ENCODE measurements at places on chromosomes 7 and 10.

- no peak for DNase-seq
Measured at GRCh38 chr10:73480158-73480557, 15.7 kb downstream of the PPP3CB start.

DNA sequence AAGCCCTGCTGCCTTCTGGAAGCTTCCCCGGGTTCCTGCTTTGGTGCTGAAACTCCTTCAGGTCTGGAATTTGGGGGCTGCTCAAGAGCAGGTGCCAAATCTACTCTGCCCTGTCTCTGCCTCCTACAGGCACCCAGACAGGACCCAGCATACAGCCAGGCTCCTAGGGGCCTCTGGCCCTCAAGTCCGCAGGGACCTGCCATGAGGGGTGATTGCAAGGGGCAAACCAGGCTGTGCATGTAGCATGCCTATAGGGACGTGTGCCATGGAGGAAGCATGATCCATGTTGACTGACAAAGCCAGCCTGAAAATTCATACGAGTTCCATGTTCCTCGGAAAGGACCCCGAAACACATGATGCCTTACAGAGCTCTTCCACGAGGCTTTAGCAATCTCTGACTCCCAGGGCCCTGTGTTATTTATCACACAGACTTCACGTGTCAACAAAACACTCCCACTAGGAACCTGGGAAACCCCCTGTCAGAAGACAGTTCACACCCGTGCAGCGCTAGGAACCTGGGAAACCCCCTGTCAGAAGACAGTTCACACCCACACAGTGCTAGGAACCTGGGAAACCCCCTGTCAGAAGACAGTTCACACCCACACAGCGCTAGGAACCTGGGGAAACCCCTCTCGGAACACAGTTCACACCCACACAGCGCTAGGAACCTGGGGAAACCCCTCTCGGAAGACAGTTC is 75.3 kb upstream of the DNAAF5 start:
- DNase-seq: peak; percentile 20

DNA sequence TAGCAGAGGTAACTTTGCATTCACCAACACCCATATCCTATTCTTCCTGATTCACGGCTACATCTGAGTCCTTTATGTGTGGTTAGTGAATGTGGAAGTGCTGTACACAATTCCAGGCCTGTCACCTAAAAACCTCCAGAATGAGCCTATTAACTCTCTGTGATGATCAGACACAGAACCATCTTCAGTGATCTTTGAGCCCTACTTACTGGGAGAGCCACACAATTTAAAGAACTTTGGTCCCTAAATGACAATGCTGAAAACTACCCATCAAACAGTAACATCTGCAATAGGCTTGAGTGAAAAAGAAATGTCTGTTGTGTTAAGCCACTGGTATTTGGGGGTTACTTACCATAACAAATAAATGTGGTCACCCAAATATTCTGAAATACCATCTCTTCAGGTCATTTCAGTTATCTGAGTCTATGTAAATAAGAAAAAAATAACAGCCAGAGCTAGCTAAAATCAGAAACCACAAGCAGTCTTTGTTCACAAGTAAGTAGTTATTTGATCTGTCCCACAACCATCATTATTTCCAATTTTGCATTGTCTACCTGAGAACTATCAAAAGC is 145.7 kb downstream of the HGF start:
- no peak for DNase-seq

DNA sequence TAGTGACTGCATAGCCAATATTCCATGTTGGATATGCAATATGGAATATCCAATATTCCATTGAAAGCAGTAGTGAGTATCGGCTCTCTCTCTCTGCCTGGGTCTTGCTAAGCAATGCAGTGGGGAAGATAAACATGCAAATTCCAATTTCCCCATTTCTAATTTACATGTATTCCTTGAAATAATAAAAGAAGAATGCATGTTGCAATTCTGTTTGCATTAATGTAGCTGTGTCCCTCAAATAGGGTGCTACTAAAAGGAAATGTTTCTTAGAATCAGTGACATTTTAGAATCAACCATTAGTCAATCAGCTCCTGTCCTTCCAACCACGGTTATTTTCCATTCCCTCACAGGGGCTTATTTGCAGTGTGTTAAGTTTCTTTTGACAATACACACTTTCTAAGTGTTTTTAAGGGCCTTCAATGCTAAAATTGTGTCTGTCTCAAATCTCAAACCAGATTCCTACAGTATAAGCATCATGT is 46.7 kb downstream of the AFAP1L2 start:
- no peak for DNase-seq

DNA sequence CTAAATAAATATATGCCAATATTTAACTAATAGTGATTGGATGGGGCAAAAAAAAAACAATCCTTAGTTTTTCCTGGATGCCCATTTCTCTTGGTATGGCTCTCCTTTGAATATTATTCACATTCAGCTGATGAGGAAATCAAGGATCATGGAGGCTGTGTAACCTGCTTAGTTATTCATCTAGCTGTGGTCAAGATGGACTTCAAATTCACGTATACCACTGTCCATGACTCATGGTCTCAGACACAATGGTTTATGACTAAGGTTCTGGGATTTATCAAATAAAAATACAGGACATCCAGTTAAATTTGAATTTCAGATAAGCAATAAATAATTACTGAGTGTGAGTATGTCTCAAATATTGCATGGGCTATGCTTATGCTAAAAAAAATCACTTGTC is 191.5 kb upstream of the CELF2 start:
- no peak for DNase-seq

DNA sequence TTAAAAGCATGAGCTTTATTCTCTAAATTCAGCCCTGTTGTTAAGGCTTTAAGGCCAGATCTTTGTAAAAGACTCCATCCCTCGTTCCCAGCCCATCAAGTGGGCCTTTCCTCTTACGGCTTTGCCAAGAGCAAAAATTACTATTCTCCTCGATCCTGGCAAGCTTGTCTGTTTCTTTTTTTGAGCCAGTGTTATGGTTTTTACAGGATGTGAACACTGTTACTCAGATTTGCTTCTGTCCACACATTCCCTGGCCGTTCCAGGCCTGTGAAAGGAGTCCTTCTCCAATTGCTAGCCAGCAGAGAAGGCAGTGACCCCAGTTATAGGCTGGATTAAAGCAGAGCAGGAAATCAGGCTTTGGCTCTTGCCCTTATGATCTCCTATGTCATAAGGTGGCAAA is 47.0 kb upstream of the EPC1 start:
- no peak for DNase-seq

DNA sequence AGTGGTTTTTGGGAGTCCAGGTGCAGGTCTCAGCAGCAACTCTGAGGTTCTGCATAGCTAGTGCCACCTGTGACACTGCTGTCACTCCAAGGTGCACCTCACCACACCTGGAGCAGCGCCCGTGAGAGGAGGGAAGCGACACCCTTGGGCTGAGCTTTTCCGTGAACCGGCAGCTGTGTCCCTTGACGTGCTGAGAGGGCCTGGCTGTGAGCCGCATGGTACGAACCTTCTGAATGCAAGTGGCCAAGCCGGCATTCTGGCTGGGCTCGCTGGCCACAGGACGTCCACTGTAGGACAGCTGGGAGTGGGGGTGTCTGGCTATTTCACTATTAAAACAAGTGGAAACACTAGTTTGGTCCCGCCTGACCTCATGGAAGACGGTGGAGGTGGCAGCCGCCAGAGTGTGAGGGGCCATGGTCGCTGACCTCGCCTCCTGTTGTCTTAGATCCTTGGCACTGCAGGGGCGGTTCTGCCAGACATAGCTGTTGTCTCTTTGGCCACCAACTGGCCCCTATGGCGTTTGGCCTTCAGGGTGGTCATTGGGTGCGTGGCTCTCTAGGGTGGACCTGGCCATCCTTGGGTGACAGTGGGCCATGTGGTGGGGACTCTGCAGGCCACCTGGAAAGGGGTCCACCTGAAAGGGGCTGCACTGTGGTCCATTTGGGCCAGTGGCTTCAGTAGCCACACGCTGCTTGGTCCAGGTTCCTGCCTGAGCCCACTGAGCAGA is 12.9 kb downstream of the INPP5A start:
- no peak for DNase-seq
